ENCODE measurements at places on chromosomes 12 and 14.

DNA sequence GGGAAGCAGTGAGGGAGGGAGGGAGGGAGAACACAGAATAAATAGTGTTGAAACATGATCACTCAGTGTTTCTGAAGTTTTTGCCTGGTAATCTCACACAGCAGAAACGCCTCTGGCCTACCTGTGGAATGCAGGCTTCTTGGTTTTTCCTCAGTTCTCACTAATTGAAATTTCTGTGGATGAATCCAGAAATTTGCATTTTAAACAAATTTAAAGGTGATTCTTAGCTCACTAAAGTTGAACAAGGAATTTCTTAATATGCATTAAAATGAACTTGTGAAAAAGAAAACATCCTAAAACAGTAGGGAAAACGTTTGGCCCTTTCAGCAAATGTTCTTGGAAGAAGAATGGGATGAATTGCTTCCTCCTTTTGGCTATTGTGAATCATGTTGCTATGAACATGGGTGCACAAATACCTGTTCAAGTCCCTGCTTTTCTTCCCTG lies 1.4 kb downstream of the RNASE9 start:
- no peak for DNase-seq

DNA sequence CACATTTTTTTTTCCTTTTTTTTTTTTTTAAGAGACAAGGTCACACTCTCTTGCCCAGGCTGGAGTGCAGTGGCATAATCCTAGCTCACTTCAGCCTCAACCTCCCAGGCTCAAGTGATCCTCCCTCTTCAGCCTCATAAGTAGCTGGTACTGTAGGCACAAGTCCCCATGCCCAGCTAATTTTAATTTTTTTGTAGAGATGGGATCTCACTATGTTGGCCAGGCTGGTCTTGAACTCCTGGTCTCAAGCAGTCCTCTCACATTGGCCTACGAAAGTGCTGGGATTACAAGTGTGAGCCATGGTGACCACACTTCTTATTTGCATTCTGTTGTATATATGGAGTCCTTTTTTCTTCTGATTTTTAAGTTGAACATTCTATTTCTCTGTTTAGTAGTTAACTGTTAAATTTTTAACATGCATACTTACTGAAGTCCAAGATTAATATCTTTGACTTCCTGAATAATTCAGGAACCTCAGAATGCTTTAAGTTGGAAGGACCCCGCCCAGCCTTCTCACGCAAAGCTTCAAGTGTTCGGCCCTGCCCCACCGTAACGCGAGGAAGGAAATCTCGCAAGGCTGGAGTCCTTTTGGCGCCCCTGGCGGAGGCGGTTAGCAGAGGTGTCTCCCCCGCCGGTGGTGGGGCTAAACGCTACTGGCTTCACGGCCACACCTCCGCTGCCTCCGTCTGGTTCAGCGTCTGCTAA lies 21.6 kb downstream of the SPATS2 start:
- DNase-seq = no peak

GRCh38 chr14:51513281-51513680 lies 138.4 kb upstream of the FRMD6 start:
- no peak for DNase-seq

DNA sequence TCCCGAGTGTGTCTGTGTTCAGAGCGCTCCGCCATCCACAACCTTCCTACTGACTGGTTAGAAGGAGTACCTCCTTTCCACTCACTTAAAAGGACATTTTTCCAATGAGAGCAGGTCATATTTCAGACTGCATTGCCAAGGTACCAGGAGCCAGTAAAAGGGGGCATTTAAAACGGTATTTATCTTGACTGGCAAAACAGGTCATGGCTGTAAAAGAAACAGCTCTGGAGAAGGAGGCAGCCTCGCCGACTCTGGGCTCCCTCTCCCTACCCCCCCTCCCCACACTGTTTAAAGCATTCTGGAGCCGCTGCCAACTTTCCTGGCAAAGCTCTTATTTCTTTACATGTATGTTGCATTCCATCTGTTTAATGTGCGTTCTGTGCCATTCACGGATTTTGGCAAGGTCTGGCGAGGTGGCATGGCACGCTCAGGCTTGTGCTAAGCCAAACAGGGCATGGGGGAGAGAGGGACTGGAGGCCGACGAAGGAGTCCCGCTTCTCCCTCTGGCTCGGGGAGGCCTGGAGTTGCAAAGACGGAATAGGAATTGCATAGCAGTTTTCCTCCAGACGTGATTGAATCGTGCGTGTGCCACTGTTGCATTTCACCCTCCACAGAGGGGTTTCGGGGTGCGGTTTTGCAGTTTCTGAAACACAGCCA lies 41.2 kb upstream of the MED13L start:
- no peak for DNase-seq

DNA sequence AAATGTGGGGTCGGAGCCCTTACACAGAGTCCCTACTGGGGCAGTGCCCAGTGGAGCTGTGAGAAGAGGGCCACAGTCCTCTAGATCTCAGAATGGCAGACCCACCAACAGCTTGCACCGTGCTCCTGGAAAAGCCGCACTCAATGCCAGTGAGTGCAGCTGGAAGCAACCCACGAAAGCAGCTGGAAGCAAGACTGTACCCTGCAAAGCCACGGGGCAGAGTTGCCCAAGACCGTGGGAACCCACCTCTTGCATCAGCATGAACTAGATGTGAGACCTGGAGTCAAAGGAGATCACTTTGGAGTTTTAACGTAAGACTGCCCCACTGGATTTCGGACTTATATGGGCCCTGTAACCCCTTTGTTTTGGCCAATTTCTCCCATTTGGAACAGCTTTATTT lies 12.3 kb downstream of the GTF2A1 start:
- DNase-seq = no peak

Measured in NCI-H1048 (cell line).